ENCODE measurements at places on chromosomes 13 and 19.
A peak's percentile ranks its signal among the peaks of the same experiment; 100 is the strongest.

DNA sequence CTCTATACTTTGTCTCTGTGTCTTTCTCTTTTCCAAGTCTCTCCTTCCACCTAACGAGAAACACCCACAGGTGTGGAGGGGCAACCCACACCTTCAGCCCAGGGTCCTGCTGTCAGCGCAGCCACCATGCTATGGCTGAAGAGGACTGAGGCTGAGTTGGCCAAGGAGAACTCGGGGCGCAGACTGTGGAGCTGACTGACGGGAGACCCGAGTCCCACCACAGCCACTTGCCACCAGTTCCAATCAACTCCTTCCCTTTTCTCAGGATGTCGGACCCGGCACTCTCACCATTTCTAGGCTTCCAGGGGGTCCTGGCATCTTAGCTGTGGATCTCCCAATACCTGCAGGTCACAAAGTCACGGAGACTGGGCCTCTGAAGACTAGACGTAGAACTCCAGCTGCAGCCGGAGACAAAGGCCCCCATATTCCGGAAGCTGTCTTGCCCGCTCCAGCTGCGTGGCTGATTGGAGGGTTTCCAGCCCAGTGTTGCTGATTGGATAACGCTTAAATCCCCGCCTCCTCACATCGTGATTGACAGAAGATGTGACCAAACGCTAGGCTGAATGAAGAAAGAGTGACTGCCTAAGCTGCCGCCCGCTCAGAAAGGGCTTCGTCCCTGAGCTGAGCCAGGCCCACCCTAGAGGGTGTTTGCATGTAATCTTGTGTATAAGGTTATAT is 63.6 kb downstream of the ZNF429 start:
- DNase-seq = peak; percentile 74

DNA sequence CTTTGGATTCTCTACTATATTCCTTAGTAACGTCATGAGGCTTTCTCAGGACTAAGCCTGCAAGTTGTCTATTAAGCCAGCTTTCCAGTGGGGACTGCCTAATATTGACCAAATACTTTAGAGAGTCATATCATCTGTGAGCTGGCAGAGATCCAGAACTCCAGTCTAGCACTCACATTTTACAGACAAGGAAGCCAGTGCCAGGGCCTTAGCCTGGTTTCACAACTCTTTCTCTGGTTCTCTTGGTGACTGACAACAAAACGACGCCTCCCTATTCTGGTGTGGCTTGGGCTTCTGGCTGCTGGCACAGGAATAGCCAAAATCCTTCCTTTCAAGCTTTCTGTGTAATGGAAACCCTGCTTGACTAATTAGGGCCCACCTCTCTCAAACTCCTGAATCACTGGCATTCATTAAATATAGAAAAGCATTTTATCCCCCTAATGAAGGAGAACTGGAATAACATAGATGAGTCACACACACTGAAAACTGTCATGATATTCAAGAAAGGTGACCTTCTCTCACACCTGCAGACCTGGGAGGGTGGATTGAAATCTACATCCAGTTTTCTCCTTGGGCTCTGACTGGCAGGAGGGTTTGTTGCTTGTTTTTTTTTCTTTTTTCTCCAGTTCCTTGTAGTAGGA is 75.2 kb upstream of the UBL3 start:
- DNase-seq = peak; percentile 96

DNA sequence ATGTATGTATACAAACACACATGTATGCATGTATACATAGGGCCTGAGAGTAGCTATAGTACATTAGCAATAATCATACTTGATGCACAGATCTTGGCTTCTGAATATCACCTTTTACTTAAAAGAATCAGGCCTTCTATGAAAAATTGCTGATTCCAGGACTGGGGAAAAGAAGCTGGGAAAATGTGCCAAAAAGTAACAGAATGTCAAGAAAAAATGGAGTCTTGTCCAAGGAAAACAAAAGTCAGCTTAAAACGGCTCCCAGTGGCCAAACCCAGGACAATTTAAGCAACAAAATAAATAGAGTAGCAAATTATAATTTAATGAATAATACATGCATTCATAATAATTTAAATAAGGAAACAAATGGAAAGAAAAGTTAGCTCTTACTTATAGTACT is 2104.9 kb downstream of the PCDH9 start:
- no peak for DNase-seq

DNA sequence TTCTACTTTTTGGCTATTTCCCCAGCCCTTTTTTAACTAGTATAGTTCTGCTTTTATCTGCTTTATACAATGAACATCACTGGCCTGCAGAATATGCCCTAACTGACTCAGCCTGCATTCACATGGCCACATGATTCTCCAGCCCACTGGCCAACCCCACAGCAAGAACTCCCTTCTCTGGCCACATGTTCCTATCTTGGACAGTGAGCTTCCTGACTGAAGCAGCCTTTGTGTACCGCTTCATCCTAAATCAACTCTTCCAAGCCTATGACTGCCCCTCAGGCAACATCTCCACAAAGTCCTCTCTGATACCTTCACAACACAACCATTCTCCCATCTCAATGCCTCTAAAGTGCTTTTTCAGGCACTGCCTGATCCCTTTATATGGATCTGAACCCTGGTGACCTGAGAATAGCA is 214.1 kb downstream of the COL4A1 start:
- no peak for DNase-seq

DNA sequence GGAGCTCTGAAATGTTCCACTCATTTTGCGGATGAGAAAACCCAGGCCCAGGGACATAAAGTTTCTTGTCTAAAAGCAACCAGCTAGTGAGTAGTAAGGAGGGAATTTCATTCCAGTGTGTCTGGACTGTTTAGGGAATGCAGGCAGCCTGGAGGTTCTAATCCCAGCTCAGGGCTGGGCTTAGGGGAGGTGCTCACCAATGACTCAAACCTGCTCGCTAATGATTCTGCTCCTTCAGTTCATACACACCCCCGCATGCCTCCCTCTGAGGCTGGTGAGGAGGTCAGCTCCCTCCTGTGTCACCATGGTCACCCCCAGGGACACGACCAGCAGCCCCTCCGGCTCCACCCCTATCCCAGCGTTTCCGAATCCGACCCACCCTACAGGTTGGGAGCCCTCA is 34.6 kb downstream of the CYP4F2 start:
- no peak for DNase-seq

Measured in prostate gland (tissue), 2 donors.